ENCODE measurements at places on chromosomes 2 and 18.
A peak's percentile ranks its signal among the peaks of the same experiment; 100 is the strongest.

DNA sequence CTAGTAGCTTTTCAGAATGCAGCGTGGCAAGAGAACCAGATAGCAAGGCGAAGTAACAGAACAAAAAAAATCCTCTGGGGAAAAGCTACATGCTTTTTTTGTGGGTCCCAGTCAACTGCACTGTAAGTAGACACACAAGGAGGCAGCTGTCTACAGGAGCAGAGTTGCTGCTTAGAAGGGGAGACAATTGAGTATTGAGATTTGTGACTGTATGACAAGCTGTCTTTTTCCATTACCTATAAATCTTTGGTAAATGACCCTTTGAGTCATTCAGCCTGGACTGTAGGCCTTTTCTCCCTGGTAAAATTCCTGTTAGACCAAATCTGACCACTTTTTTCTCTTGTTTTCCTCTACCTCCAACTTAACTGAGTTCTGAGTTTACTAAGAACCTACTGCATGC lies 144.1 kb upstream of the FOSL2 start:
- peaks cover 9% of the 10 kb centered on the region for H3K4me1 ChIP-seq
- no peak for DNase-seq
- H3K36me3 ChIP-seq: peaks cover 14% of the 10 kb centered on the region
- H3K27me3 ChIP-seq: no peaks in the 10 kb centered on the region
- no peak overlapping the region for H3K4me3 ChIP-seq
- peak overlapping the region; percentile 11 for H3K27ac ChIP-seq

DNA sequence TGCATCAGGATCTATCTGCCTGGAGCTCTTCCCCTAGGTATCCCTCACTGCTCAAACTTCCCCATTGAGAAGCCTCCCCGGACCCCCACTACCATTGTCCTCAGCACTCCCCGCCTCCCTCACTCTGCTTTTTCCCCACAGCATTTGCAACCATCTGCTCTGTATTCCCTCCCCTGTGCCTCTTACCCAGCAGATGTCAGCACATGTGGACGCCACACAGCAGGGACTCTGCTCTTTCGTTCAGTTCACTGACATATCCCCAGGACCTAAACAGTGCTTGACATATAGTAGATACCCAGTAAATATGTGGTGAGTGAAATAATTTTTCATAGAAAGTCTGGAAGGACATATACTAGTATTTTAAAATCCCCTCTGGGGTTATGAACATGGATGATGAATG lies 101.1 kb downstream of the TMEM247 start:
- no peak overlapping the region for H3K27ac ChIP-seq
- no peaks in the 10 kb centered on the region for H3K27me3 ChIP-seq
- H3K36me3 ChIP-seq: peaks cover 25% of the 10 kb centered on the region
- H3K4me3 ChIP-seq: no peak overlapping the region
- DNase-seq: no peak

GRCh38 chr2:85323351-85323987 lies 4.3 kb downstream of the TGOLN2 start:
- H3K27ac ChIP-seq: no peak overlapping the region
- peaks cover 35% of the 10 kb centered on the region for H3K4me1 ChIP-seq
- no peaks in the 10 kb centered on the region for H3K27me3 ChIP-seq
- peak; percentile 47 for DNase-seq
- no peak overlapping the region for H3K4me3 ChIP-seq

DNA sequence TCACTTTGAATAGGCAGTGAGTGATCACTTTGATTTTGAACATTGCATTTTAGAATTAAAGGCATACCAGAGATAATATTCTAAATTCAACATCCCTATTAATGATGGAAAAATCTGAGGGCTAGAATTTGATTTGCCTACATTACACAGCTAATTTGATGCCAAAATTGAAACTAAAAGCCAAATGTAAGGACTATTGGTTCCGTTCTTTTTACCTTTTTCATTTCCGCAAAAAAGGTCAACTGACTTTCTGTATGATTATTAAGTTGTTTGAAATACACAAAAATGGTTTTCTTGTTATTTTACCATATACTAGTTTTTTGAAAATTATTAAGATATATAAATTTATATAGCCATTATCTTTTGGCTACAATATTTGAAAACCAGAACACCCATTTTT lies 117.5 kb downstream of the SCN3A start:
- no peaks in the 10 kb centered on the region for H3K27me3 ChIP-seq
- no peak overlapping the region for H3K4me3 ChIP-seq
- DNase-seq: no peak
- no peak overlapping the region for H3K27ac ChIP-seq
- no peaks in the 10 kb centered on the region for H3K36me3 ChIP-seq

- no peaks in the 10 kb centered on the region for H3K36me3 ChIP-seq
- H3K27me3 ChIP-seq: no peaks in the 10 kb centered on the region
- no peaks in the 10 kb centered on the region for H3K4me1 ChIP-seq
- no peak for DNase-seq
- no peak overlapping the region for H3K27ac ChIP-seq
These were observed 151.1 kb downstream of the SMAD2 start for GRCh38 chr18:47779381-47779780.

- H3K27ac ChIP-seq: no peak overlapping the region
- H3K4me1 ChIP-seq: no peaks in the 10 kb centered on the region
- H3K4me3 ChIP-seq: no peak overlapping the region
- no peaks in the 10 kb centered on the region for H3K27me3 ChIP-seq
These were observed 1495.5 kb upstream of the ACVR2A start for GRCh38 chr2:146349334-146349733.

Data from tibial artery (tissue), 4 donors.